ENCODE measurements at places on chromosomes 7 and 10.

DNA sequence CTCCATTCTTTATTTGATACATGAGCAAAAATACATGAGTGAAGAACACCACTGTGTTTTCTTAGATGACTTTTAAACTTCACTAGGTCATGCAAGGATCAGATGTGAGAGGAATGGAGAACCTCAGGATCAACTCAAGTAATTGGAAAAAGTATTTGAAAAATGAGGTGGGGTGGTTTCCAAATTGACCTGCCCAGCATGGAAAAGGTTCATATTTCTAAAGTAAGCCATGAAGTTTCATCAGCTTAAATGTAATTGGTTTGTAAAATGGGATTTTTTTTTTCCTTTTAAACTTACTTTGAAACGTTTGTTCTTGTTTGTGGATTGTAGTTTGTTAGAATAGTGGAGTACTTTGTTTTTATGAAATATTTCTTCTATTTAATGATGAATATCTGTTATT lies 134.8 kb downstream of the MLLT10 start:
- DNase-seq, result no peak

- peak; percentile 34 for DNase-seq
Observed at GRCh38 chr7:154503962-154504550, 451.9 kb downstream of the DPP6 start.

- DNase-seq, result no peak
Observed at GRCh38 chr7:111986601-111987000, 219.6 kb downstream of the DOCK4 start.

GRCh38 chr7:42883950-42884349 lies 27.9 kb downstream of the C7orf25 start:
- DNase-seq, result peak; percentile 55

DNA sequence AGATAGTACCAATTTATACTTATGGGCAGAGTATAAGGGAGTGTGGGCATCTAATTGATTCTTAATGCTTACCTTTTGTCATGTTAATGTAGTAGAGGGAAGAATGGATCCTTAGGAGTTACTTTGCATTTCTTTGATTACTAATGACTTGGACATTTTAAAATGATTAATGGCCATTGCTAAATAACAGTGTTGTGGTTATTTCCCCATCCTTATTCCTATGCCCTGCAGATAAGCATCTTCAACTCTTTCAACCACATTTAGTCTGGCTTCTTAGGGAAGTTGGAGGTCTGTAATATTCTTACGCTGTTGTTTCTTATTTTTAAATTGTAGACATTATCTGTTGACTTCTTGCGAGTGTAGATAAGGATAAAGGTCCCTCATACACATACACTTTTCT lies 37.2 kb downstream of the KAT6B start:
- peak; percentile 49 for DNase-seq

GRCh38 chr7:133479456-133480065 lies 226.7 kb downstream of the EXOC4 start:
- DNase-seq, result no peak

- no peak for DNase-seq
Observed at GRCh38 chr7:41931263-41931646, 228.4 kb upstream of the INHBA start.

DNA sequence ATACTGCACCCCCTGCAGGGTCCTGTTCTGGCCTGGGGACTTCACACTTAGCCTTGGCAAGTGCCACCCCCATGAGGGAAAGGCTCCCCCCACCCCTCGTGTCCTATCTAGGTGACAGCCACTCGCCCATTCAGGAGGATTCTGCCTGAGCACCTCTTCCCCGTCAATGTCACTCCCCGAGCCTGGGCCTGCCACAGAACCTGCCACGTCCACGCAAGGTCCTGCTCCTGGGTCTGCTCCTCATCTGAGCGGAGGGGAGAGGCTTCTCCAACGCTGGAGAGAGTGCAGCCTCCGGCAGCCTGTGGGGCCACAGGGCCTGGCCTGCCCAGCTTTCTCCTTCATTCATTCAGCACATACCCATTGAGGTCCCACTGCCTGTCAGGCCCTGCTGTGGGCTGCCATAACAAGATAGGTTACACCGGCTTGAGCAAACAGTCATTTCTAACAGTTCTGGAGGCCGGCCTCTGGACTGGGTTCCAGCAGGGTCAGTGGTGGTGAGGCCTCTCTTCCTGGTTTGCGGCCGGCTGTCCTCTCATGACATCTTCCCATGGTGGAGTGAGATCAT lies 92.0 kb upstream of the RET start:
- no peak for DNase-seq

Data from iris pigment epithelial cell (primary cell).